ENCODE measurements at places on chromosomes 6 and 20. TPM values are rescaled to one million over a fixed set of nuclear protein-coding genes. Genes with fewer than 3 reads are reported as not detected.
A peak's percentile ranks its signal among the peaks of the same experiment; 100 is the strongest.

GRCh38 chr20:52267418-52267817, 75.8 kb upstream of the ZFP64 start:
- no peaks in the 10 kb centered on the region for H3K36me3 ChIP-seq
- no peak for DNase-seq
- H3K4me1 ChIP-seq, result no peaks in the 10 kb centered on the region
- no peaks in the 10 kb centered on the region for H3K27me3 ChIP-seq
- no peak overlapping the region for H3K27ac ChIP-seq
- no peak overlapping the region for H3K4me3 ChIP-seq

DNA sequence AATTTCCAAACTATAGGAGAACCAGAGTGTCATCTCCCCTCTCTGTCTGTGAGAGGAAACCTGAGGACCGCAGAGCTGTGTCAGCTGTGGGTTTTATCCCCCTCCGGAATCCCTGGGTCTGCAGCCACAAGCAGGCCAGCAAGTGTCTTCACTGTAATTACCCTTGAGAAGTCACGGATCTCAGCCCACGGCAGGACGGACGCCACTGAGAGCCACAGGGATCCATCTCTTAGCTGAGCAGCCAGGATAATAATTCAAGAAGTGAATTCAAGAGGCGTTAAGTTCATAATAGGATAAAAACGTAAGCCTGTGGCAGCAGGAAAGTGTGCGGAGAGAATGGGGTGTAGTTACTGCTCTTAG, 37.0 kb downstream of the DLL1 start:
- H3K4me3 ChIP-seq, result no peak overlapping the region
- no peak for DNase-seq
- no peaks in the 10 kb centered on the region for H3K4me1 ChIP-seq
- no peak overlapping the region for H3K27ac ChIP-seq
- no peaks in the 10 kb centered on the region for H3K27me3 ChIP-seq

DNA sequence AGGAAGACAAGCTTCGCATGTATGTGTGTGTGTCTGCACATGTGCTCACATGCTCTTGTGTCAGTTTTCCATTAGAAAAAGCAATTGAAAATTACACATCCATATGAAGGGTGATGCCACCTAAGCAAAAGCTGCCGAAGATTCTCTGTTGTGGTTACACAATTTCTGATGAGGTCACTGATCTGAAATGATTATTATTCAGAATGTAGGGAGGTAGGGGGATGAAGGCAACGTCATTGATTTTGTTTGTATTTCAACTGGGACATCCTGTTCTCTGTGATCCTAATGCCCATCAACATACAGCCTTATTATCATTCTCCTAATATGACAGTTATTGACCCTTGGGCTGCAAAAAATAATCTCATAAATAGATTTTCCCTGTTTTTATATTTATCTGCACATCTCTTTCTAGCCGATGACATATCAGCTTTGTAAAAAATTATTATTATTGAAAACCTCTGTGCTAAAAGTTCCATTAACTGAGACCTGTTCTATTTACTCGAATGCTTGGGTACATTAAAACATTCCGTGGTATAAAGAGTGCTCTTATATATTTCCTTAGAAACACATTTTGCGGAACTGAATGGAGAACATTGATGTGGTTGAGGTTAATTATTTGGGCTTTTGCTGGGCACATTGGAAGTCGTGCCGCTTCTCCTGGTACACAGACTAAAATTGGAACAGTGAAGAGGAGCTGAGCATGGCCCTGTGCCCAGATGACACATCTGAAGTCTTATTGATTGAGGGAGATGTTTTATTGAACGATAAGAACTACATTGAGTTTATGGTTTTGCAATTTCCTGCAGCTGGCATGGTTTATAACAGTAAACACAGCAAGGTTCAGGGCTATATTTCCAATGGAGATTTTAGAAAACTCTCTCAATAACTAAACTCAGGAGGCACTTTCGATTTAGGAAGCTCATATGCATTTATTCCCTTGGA, 51.3 kb downstream of the ZNF831 start:
- H3K4me3 ChIP-seq, result no peak overlapping the region
- no peaks in the 10 kb centered on the region for H3K27me3 ChIP-seq
- no peaks in the 10 kb centered on the region for H3K4me1 ChIP-seq

Gene TRIM31
- 2.0 TPM for total RNA-seq

Gene HBS1L
- total RNA-seq, result 42.5 TPM

DNA sequence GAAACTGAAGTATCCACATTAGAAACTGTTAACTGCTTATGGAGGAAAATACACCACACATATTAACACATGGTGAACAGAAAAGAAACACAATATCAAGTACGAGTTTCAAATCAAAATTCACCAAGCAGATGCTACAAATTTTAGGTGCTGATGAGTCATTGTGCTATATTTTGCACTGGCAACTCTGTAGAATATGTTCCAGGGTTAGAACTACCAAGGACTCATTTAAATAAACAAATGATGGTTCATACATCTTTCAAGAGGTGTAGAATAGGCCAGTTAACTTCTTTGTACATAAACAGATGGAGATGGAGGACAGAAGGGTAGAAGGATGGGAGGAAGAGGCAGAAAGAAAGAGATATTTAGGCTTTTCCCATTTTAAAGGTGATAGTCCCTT, 184.9 kb downstream of the ARHGAP18 start:
- DNase-seq, result no peak
- H3K27ac ChIP-seq, result no peak overlapping the region

Gene PRKN
- total RNA-seq, result 10.4 TPM

- no peak overlapping the region for H3K27ac ChIP-seq
- H3K4me3 ChIP-seq, result no peak overlapping the region
- no peaks in the 10 kb centered on the region for H3K4me1 ChIP-seq
- H3K36me3 ChIP-seq, result peaks cover 77% of the 10 kb centered on the region
Observed at GRCh38 chr6:152135755-152136448, 328.4 kb downstream of the ESR1 start.

DNA sequence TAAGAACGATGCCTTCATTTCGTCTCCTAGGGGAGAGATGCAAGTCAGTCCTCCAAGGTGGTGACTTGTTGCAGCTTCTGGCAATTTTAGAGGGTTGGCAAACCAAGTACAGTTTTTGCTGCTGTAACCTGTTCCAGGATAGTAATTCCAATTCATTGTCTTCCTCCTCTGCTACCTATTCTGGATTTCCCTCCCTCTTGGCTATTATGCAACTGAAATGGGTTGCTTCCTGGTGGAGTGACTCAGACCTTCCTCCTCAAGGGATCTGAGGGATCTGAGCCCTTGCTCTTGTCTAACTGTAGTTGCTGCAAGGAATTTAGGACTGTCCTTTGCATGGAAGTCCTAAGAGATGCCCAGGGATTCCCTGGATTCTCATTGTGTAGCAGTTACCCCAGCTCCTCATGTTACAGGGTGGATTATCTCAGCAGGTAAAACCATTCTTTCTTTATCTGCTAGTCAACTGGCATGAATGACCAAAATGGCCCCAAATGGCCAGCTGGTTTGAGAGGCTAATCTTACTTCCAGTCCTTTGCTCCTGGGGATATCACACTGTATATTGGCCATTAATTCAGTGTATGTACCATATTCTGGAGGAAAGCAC, 17.6 kb upstream of the ELMO2 start:
- H3K27ac ChIP-seq, result no peak overlapping the region
- no peak overlapping the region for H3K4me3 ChIP-seq
- no peaks in the 10 kb centered on the region for H3K36me3 ChIP-seq
- no peaks in the 10 kb centered on the region for H3K4me1 ChIP-seq
- no peak for DNase-seq

Gene RAET1L
- not detected for total RNA-seq

DNA sequence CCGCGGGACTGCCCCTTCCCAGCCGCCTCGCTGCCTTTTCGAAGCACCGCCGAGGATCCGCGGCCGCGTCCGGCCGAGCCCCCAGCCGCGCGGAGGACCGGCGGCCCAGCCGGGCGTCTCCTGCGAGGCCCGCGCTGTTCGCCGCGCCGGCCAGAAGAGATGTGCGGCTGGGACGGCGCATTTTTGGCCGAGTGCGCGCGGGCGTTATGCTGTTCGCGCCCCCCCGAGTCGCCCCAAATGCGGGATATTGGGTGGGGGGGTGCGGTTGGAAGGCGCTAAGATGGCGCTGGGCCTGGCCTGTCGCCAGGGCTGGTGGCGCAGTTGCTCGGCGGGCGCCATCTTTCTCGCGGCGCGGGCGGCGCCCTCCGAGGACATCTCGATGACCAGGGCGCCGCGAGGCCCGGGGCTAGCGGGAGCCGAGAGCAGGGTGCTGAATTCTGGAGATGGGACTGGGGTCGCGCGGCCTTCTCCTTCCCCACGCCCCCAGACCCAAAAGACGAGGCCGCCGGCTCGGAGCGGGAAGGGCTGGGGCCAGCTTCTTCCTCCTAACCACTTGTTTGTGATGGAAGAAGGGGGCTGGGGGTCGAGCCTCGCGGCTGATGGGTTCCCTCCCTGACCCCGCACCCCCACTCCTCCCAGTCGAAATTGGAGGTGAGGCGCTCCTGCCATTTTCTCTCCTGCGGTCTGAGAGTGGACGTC, 1.5 kb downstream of the BICRAL start:
- H3K36me3 ChIP-seq, result no peaks in the 10 kb centered on the region
- no peaks in the 10 kb centered on the region for H3K27me3 ChIP-seq
- peaks cover 32% of the 10 kb centered on the region for H3K4me1 ChIP-seq
- H3K27ac ChIP-seq, result peak overlapping the region; percentile 100
- H3K4me3 ChIP-seq, result peak overlapping the region; percentile 89

Gene DEFB123
- total RNA-seq, result not detected

DNA sequence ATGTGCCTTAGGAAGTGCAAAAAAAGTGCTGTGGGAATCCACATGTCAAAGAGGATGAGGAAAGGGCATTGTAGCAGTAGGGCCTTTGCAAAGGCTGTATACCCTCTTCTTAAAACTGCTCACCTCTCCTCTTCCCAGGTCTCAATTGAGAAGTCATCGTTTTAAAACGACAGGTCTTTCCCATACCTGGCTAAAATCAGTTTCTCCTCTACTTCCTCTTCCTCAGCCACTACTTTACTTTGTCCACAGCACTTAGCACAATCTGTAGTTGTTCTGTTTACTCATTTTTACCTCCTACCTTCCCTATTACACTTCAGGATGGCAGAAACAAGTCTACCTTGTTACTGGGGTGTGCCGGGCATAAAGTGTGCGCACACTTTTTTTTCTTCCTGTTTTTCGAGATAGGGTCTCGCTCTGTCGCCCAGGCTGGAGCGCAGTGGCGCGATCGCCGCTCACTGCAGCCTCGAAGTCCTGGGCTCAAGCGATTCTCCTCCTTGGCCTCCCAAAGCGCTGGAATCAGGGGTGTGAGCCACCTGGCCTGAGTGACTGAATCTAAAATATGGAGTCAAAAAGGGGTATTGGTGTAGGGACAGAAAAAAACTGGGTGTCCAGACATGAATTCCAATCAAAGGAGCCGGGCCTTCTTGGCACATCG, 9.8 kb upstream of the ELOVL5 start:
- no peak for DNase-seq
- peak overlapping the region; percentile 78 for H3K4me3 ChIP-seq

GRCh38 chr20:22584922-22585785, 782 bp upstream of the FOXA2 start:
- H3K36me3 ChIP-seq, result no peaks in the 10 kb centered on the region
- DNase-seq, result no peak
- no peak overlapping the region for H3K27ac ChIP-seq
- H3K4me1 ChIP-seq, result peaks cover 32% of the 10 kb centered on the region
- H3K4me3 ChIP-seq, result no peak overlapping the region

DNA sequence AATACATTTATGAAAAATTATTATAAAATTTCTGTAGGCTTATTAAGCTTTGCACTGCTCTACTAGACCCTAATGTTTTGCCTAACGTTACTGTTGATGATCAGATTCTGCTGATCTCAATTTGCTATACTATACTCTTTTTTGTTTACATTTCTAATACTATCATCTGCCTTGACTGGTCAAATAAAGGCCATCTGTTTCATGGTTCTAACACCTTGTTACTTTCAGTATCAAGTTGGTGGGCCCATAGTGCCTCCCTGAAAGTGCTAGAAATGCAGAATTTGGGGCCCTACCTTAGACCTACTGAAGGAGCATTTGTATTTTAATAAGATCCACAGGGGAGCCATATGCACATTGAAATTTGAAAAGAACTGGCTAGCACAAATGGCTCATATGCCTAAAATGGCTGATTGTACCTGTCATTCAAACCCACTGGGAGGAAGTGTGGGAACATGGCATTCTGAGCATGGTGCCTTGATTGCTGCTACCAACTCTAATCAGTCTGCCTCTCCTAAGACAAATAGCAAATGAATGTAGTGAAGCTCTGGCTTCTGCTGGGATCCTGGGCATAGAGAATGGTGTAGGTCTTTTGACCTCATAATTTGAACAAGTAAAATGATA, 199.1 kb upstream of the BTBD3 start:
- no peak overlapping the region for H3K4me3 ChIP-seq
- DNase-seq, result no peak
- H3K4me1 ChIP-seq, result no peaks in the 10 kb centered on the region
- no peaks in the 10 kb centered on the region for H3K27me3 ChIP-seq
- H3K36me3 ChIP-seq, result no peaks in the 10 kb centered on the region
- no peak overlapping the region for H3K27ac ChIP-seq

Gene YWHAB
- total RNA-seq, result 156 TPM

Gene TSBP1
- not detected for total RNA-seq

Measured in thoracic aorta (tissue), 2 donors.